Testis (tissue), 5 donors: ENCODE measurements at places on chromosomes 2 and 18. TPM values are rescaled to one million over a fixed set of nuclear protein-coding genes. Genes with fewer than 3 reads are reported as not detected.

Gene CNDP1
- total RNA-seq: 1.3 TPM

Gene CNPPD1
- 38.3 TPM for total RNA-seq

DNA sequence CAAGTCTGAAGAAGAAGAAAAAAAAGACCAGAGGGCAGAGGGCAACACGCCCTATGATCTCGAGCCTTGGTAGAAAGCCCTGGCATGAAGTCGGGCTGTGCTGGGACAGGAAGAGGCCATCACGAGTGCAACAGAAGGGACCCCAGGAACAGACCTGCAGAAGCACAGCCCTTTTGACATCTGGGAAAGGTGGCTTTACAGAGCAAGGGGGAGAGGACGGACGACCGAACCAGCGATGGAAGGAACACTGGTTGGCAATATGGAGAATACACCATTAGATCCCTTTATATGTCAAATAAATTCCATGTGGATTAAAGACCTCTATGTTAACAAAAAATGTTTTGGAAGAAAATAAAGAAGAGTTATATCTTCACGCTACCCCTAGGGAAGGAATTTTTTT is 10.7 kb downstream of the KIF1A start:
- DNase-seq: no peak

GRCh38 chr2:155830817-155831579 is 501.5 kb downstream of the NR4A2 start:
- DNase-seq: no peak

Gene MYOM1
- 19.9 TPM for total RNA-seq

DNA sequence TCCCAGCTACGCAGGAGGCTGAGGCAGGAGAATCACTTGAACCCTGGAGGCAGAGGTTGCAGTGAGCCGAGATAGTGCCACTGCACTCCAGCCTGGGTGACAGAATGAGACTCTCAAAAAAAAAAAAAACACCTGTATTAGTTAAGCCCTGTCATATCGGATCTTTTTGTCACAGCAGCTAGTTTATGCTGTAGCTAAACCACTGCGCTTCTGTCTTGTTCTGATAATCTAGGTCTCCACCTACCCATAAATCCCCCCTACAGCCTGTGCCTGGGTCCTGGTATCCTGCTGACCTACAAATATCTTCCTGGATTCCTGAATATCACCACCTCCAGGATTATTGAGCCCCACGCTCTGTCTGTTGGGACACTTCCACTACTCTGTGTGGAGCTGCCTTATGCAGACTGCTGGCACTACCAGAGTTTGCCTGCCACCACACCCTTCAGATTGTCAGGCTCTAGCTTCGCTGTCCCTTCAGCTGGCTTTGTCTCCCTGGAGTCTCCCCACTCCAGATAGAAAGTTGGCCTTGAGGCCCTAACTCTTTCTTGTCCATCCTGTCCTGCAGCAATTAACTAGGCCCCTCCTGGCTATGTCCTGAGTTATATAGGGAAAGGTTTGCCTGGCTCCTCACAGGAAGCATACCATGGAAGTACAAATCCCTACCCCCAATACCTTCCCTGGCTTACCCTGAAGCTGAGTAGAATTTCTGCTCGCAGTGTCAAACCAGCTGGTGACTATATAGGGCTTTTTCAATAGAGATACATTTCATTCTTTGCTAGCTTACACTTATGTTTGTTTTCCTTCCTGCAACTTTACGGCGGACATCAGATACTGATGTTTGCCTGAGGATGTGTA is 136.0 kb upstream of the SERTAD2 start:
- no peak for DNase-seq

GRCh38 chr2:1593371-1594122 is 150.8 kb downstream of the PXDN start:
- DNase-seq: no peak

DNA sequence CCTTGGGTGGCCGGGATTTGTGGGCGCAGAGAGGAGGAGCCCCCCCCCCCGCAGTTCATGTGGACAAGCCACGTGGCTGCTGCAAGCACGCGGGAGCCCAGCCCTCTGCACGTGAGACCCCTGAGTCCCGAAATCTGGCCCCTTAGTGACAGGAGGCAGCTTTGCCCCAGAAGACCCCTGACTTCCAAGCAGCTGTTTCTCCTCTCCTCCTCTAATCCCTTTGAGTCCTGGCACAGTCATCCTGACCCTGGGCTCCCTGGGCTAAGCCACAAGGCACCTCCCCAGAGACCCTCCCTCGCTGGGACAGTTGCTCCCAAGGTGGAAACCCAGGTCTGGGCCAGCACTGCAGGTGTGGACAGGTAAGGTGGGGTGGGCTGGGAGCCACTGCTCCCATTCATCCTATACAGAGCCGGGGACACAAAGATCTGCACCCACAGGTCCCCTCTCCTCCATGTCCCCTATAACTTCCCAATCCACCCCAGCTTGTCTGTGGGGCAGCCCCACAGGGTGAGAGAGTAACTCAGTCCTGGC is 923 bp downstream of the TEKT4 start:
- DNase-seq: no peak

Gene C2orf92
- 27.8 TPM for total RNA-seq

DNA sequence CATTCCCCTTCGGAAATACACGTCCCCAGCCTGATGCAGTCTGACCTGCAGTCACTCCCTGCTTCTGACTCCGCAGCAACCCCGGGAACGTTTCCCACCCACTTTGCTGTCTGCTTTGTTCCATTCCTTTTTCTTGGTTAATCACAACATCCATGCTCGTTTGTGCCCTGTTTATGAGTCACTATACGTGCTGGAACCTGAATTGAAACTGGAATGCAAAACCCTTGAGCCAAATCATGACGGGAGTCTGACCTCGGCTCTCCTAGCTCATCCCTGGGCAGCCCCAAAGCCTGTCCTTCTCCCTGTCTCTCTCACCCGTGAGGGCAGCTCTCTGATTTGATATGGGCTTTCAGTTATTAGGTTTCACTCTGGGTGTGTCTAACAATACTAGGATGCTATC is 57.1 kb upstream of the RNF152 start:
- no peak for DNase-seq

- DNase-seq: no peak
These were observed 11.9 kb upstream of the AGFG1 start for GRCh38 chr2:227460070-227460485.

Gene SIX3
- 0.19 TPM for total RNA-seq

GRCh38 chr2:157895531-157895930 is 19.4 kb upstream of the ACVR1 start:
- DNase-seq: no peak

Gene ASAP2
- 79.0 TPM for total RNA-seq

GRCh38 chr2:170360546-170361089 is 182.7 kb downstream of the MYO3B start:
- DNase-seq: no peak

Gene TMEM185B
- 72.5 TPM for total RNA-seq

DNA sequence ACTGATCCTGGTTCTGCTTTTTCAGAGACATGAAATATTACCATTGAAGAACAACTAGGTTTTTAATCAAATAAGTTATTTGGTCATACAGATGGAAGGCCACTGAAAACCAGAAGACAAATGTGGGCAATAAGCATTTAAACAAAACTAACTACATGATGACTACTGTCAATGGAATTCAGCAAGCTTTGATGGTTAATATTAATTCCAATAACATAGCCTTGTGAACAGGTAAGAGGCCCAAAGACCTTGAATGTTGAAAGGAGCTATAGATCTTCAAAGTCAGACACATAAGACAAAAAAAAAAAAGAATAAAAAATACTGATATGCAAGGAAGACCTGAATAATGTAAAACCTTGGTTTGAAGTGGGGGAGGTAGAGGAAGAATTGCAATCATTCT is 1955.6 kb upstream of the CELF4 start:
- DNase-seq: no peak
